G401 (cell line): ENCODE measurements at places on chromosomes 4 and X. TPM values are rescaled to one million over a fixed set of nuclear protein-coding genes. Genes with fewer than 3 reads are reported as not detected.

GRCh38 chr4:183875251-183875825 is 29.8 kb upstream of the STOX2 start:
- no peak for DNase-seq

GRCh38 chr4:83358410-83358809 is 23.8 kb upstream of the HPSE start:
- no peak for DNase-seq

- DNase-seq: peak; percentile 89
Observed at GRCh38 chr4:37687681-37688080, 1.5 kb upstream of the RELL1 start.

- no peak for DNase-seq
Observed at GRCh38 chr4:140070366-140070765, 83.6 kb downstream of the MAML3 start.

DNA sequence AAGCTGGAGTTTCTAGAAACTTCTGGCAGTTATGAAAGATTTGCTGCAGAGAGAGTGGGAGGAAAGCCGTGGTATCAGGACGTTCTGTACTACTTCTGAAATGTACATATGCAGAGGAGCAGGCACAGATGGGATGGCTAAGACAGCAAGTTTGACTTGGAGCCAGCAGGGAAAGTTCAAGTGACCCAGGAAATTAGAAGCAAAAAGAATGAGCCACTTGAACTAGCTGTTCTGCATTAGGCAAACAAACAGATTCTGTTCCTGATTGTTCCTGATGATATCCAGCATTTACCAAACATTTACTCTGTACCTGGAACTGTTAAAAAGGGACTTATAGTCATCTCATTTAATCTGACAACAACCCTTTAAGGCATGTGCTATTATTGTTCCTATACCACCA is 41.4 kb upstream of the CXCL13 start:
- DNase-seq: peak; percentile 37

DNA sequence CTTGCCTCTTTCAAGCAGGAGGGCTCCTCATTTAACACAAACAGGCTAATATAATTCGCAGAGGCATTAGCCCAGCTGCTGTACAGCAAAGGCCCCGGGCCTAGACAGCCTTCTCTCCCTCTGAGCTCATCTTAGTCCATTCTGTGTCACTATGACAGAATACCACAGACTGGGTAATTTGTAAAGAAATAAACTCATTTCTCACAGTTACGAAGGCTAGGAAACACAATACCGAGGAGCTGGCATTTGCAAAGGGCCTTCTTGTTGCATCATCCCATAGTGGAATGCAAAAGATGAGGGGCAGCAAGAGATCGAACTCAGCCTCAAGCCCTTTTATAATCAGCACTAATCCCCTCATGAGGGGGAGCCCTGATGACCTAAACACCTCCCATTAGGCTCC is 48.5 kb downstream of the TSPAN5 start:
- no peak for DNase-seq

FHIP1A gene
- total RNA-seq: 4.6 and 5.2 TPM in 2 replicates

NRK gene
- not detected in 2 replicates for total RNA-seq

PAGE2B gene
- total RNA-seq: not detected in 2 replicates

UGT2B11 gene
- total RNA-seq: not detected in 2 replicates

ADH1C gene
- not detected in 2 replicates for total RNA-seq

ALAS2 gene
- not detected in 2 replicates for total RNA-seq
